ENCODE measurements at places on chromosomes 12 and 14.
A peak's percentile ranks its signal among the peaks of the same experiment; 100 is the strongest.

GRCh38 chr12:76914102-76914859 is 35.5 kb upstream of the CSRP2 start:
- no peak for DNase-seq

DNA sequence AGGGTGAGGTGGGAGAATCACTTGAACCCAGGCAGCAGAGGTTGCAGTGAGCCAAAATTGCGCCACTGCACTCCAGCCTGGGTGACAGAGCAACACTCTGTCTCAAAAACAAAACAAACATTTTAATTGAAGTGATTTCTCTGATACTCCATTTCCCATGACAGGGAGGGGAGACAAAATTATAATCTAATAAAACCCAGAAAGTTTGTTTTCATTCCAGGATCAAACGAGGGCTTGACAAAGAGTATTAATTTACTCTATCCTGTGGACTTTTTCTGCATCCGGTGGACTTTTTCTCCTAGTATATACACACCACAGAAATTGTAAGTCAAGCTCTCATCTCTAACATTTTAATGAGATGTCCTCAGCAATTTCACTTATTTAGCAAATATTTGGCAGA is 14.5 kb upstream of the AP4S1 start:
- DNase-seq, result no peak

GRCh38 chr14:23249824-23250223 is 12.1 kb downstream of the RNF212B start:
- DNase-seq, result no peak

DNA sequence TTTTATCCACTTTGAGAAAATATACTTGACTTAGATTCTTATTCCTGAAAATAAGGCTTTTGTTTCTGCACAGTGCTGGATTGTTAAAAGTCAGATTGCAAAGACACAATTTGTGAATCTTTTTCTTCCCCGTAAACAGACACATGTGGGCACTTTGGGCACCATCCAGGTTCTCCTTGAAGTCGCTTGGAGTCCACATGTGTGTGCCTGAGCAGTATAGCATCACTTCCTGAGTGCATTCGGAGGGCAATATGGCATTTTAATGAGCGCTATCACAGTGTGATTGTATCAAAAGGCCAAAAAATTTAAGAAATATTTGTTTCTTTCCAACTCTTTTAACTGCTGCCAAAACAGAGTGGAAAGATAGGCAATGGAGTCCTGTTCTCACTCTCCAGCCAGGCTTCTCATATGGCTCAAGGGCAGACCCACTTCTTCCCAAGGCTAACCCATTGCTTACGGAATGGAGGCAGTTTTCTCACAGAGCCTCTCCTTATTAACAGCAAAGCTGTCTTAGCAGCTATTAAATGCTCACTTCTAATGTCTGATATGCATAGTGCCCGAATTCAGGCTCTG is 397.1 kb downstream of the EGLN3 start:
- no peak for DNase-seq

DNA sequence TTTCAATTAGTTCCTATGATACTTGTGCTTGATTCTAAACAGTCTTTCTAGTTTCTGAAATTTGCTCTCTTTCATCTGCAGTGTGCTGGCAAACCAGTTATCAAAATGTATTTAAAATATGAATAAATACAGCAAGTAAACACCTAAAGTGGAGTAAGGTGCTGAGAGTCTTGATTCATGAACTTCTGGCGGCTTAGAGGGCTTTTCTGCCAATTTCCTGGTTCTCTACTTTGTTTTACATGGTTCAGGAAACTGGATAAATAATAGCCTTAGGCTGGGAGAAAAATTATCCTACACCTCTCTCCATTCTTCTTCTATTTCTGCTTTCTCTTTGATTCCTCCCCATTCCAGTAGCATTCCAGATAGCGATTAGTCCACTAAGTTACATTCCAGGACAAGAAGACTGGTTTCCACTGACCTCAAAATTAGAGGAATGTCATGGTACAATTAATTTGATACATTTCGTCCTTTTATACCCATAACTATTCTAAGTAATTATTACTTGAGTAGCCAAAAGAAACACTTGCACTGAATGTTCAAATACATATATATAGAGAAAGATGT is 14.9 kb downstream of the ATP2B1 start:
- peak; percentile 32 for DNase-seq

GRCh38 chr14:74667758-74668157 is 45.1 kb downstream of the AREL1 start:
- peak; percentile 45 for DNase-seq

GRCh38 chr12:97650242-97650641 is 187.6 kb downstream of the RMST start:
- DNase-seq, result peak; percentile 35

DNA sequence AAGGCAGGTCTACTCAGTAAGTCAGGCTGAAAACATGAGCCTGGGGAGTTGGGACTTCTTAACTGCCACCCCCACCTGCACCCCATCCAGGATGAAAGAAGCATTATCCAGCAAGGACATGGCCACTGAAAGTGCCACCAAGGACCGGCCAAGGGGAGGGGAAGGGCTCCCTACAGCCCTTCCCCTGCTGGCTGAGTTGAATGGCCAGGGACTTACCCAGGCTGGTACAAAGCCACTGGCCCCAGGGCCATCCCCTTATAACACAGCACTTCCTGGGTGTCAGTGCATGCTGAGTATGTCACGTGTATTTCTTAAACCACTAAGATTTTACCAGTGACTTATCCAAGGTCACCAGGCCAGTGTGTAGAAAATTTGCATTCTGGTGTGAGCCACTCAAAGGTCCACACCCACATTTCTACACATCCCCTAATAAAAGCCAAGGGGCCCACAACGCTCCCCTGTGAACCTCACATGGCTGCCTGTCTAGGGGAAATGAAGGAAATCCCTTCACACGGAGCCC is 29.3 kb upstream of the ZFP36L1 start:
- no peak for DNase-seq

DNA sequence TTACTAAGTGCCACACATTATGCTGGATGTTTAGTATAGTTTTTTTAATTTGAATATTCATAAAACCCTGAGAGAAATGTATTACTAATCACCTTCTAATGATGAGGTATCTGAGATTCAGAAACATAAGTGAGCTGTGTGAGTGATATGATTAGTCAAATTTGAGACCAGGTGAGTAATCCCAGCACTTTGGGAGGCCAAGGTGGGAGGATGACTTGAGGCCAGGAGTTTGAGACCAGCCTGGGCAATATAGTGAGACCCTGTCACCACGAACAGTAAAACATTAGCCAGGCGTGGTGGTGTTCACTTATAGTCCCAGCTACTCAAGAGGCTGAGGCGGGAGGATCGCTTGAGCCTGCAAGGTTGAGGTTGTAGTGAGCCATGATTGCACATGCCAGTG is 438.4 kb downstream of the RAD51B start:
- DNase-seq, result no peak

DNA sequence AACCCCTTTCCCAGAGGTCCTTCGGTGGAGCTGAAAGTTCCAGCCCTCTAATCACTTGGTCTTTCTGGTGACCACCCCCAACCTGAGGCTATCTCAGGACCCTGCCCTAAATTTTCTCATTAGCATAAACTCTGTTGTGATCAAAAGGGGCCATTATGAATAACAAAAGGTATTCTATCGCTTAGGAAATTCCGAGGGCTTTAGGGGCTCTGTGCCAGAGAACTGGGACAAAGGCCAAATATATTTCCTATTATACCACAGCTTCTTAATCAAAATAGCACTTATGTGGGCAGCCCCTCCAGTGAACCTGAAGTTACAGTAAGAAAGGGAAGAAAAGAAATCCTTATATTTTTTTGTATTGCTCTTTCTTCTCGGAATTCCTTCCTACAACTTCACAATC is 125.3 kb upstream of the NPAS3 start:
- DNase-seq, result peak; percentile 12

DNA sequence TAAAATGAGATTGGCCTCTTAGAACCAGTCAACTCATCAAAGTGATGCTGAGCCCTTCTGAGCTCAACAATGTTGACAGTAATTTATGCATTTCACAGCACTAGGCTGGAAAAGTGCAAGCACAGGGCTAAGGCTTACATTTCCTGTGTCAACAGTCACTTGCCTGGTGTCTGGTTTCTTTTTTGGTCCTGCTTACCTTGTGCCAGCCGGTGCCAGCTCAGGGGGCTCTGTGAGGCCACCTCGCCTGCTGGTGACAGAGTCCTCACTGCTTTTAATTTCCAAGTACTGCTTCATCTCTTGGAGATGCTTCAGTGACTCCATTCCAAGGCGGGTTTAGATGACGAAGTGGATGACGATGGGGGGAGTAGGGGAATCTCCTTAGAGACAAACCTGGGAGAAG is 53.1 kb upstream of the KCNA1 start:
- DNase-seq, result no peak

DNA sequence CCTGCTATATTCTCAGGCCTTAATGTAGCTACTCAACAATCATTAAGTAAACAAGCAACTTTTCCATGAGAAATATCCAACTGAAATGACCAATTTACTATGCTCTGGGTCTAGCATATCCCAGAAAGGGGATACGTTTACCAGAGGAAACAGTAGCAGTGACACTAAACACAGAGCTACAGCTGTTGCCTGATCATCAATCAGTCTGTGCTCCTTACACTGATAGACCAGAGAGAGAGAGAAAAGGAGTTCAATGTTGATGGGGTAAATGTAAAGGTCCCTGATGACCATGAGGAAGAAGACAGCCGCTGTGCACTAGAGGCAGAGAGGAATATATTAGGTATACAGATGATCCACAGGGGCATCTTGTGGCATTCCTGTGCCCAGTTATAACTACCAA is 397.2 kb upstream of the USP15 start:
- DNase-seq, result no peak

- peak; percentile 72 for DNase-seq
Measured at GRCh38 chr12:48795550-48796455, 6.9 kb upstream of the ADCY6 start.

GRCh38 chr12:94460616-94460959 is 921 bp upstream of the CEP83 start:
- DNase-seq, result no peak

- DNase-seq, result no peak
Measured at GRCh38 chr14:105537580-105538474, 11.4 kb downstream of the TMEM121 start.

GRCh38 chr14:56390859-56391258 is 188.7 kb upstream of the TMEM260 start:
- DNase-seq, result no peak

GRCh38 chr12:21502164-21502496 is 541 bp downstream of the GOLT1B start:
- DNase-seq, result peak; percentile 36

DNA sequence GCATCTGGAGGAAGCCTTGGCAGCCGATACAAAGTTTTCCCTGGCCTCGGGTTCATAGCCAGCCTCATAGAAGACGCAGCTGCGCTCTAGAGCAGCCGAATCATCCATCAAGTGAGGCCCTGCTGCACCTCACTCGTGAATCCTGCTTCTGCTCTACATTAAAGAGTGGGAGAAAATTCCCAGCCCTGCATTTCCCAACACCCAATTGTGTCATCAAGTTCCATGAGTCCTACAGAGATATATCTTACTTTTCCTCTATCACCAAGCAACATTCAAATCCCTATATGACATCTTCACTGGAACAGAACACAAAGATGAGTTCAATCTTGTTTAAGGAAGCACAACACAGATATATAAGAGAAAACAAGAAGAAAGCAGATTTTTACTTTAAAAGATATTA is 139.3 kb downstream of the TTC7B start:
- no peak for DNase-seq
